Right hindlimb (tissue), 1 donor: ENCODE measurements at places on chromosomes 1 and 21.
A peak's percentile ranks its signal among the peaks of the same experiment; 100 is the strongest.

DNA sequence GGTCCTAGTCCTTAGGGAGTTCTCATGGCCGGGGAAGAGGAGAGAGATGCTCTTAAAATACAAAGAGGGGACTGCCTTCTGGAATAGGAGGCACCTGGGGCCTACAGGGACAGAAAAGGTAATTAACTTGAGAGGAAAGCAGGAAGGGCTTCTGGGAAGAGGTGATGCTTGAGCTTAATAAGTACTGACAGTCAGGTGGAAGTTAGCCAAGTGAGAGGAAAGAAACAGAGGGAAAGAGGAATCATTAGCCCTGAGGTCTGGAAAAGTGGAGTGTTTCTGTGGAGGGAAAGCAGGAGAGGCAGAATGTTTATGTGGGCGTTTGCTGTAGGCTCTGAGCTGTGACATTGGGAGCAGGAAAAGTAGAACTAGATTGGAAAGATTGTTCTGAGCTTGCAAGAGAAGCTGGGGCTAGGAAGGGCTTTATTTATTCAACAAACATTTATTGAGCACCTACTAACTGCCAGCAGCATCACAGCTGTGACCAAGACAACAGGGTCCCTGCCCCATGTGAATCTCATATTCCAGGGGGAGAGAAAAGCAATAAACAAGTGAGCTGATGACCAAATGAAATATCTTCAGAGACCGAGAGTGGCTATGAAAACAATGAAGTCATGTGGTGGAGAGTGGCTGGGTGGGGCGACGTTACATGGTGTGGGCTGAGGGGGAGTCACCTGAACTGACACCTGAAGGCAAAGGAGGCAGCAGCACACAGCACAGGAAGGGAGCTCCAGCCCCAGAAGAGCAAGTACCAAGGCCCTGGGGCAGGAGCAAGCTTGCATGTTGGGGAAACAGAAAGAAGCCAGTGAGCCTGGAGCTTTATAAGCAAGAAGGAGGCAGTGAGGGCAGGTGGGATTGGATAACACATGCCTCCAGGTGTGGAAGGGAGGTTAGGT lies 4.4 kb upstream of the FNDC5 start:
- DNase-seq: peak; percentile 7

DNA sequence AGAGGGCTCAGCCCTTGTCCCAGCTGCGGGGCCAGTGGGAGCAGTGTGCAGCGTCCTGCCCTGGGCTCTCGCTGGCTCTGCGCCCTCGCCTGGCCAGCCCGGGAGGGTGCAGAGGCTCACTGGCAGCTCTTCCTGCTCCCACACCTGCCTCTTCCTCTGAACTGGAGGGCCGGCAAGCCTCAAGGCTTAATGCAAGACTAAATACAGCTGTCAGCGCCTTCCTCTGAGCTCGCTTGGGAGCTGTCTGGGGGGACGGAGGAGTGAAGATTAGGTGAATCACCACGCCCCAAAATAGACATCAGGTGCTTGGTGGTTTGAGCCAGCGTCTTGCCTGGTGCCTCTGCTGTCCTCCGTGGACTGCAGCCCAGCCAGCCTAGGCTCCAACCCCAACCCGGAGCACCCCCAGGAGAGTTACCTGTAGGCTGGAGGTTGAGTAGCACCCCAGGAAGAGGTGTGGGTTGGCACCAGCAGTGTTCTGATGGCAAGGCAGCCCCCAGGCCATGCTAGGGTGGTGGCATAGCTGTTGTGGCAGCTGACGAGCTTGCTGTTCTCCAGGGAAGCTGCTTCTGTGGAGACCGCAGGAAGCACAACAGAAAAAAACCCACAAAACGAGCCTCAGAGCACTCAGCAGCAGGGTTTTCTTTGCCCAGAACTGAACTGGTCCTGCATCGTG lies 36.9 kb downstream of the UMODL1 start:
- DNase-seq: peak; percentile 61

- no peak for DNase-seq
Measured at GRCh38 chr1:43121256-43121900, 50.7 kb downstream of the EBNA1BP2 start.

DNA sequence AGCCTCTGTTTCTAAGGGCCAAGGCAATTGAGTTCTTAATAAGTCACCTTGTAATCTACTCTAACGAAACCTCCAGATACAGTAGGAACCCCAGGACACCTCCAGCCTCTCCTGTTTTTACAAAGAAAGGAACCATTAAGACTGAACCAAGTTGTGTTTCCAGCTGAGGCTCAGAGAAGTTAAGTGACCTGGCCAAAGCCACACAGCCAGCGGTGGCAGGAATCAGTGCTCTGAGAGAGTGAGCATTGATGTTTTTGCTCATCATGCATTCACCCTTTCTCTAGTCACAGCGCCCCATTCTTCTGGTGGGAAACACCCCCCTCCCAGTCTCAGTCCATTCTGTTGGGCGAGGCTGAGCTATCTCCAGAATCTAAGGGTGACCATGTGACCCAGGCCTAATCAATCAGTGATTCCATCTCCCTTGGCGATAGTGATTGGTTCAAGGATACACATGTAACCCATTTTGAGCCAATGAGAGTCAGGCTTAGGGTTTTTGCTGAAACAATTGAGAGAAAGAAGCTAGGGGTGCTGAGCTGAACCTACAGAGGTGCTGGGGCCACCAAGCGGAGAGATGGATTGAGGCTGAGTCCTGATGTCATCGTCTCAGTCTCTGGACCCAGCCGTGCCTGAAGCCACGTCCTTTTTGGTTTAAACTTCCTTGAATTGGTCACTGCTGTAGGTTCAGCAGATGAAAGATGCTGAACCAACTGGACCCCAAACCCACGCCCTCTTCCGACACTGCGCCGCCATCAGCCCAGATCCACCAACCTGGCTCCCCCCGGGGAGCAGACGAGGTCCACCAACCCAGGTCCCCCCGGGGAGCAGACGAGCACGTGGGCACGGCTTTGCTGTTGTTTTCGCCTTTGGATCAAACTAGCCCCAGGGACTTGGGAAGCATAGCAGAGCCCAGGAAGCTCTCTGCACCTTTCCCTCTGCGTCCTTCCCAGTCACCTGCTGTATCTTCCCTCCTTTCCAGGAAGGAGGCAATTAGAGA lies 28.0 kb upstream of the RERE start:
- no peak for DNase-seq

GRCh38 chr21:45110873-45111624 lies 36.7 kb downstream of the ADARB1 start:
- DNase-seq: no peak
